ENCODE measurements at places on chromosomes 3 and 15.

GRCh38 chr3:196198771-196199753, 12.1 kb downstream of the ZDHHC19 start:
- peak; percentile 91 for DNase-seq

DNA sequence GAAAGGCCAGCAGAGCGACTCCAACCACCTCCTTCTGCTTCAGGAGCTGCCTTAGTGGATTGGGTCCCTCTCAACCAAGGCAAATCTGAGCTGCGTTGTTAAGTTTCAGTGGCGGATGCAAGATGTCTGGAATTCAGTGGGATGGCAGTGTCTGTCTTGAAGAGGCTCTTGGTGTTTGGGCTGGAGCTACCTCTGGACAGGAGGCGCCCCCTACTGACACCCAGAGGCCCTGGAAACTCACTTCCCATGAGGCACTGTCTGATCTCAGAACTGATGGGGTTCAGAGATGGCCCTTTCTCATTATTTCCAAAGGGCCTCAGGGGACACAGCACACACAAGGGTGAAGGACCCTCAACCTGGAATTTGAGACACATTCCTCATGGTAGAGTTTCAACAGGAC, 6.0 kb upstream of the SLC28A1 start:
- DNase-seq: peak; percentile 39

DNA sequence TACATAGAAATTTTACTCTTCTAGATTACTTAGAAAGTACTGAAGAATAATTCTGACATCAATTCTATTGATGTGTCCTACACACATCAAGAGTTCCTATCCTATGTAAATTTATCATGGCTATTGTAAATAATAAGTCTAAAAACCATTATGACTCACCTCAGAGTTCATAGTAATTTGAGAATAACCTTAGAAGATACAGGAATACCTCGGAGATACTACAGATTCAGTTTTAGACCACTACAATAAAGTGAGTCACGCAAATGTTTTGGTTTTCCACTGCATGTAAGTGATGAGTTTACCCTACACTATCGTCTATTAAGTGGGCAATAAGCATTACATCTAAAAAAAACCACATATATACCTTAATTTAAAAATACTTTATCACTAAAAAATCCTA, 74.8 kb downstream of the NR1I2 start:
- DNase-seq: no peak

- no peak for DNase-seq
These were observed 72.0 kb downstream of the RAD18 start for GRCh38 chr3:8891303-8891702.

DNA sequence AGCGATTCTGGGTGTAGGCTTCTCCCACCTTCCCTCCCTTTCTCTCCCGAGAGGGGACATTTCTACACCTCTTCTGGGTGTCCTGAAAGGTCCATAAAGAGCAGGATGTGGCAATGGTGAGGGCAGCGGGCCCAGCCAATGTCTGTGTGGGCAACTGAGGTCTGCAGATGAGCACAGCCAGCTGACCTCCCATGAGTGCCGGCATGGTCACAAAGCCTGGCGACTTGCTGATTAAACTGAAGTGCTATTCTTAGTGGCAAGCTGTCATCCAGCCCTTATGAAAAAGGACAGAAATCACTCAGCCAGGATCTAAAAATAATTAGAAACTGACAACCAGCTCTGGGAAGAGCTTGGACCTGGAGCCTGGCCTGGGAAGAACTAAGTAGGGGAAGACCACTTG, 124.3 kb upstream of the RGMA start:
- no peak for DNase-seq

DNA sequence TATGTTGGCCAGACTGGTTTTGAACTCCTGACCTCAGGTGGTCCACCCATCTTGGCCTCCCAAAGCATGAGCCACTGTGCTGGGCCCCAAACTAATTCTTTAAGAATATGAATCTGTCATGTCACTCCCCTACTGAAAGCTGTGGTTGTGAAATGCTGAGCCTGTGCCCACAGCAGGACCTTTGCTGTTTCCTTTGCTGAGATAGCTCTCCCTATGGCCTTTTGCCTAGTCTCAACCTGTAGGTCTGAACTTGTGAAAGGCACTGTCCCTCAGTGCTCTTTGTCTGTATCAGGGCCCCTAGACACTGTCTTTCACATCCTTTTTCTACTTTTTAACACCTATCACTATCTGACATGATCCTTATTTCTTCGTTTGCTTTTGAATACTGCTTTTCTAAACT, 62.7 kb upstream of the CCR4 start:
- DNase-seq: no peak

DNA sequence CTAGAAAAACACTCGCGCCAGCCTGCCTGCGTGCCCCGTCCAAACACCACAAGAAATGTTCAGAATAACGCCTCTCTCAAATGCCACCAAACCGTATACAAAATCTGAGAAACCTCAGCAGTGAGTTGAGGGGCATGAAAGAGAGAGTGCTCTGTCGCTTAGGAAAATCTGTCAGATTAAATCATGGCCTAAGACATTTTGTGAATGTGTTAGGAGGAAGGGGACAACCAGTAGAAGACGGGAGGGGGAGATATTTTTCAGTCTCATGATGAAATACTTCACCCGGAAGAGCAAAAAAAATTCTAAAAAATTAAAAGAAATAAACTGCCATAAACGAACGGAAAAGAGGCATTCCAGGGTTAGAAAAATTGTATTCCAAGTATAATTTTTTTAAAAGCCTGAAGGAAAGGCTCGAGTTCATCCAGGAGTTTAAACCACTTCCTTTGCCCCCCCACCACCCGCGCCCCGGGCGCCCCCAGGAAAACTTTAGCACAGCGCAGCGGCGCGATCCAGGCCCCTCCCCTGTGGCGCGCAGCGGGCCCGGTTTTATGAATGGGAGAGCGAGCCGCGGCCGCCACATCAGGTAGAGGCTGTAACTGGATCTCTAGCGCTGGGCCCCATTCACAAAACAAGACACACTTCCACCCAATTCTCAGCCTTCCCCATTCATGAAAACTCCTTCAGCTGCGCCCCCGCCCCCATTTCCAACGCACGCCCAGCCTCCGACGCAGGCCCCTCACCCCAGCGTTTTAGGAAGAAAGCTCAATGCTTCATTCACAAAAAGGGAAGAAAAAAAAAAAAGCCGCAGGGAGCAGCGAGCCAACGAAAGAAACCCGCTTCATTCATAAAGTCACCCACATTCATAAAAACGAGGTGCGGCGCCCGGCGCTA, 1.4 kb downstream of the ETV5 start:
- peak; percentile 72 for DNase-seq

DNA sequence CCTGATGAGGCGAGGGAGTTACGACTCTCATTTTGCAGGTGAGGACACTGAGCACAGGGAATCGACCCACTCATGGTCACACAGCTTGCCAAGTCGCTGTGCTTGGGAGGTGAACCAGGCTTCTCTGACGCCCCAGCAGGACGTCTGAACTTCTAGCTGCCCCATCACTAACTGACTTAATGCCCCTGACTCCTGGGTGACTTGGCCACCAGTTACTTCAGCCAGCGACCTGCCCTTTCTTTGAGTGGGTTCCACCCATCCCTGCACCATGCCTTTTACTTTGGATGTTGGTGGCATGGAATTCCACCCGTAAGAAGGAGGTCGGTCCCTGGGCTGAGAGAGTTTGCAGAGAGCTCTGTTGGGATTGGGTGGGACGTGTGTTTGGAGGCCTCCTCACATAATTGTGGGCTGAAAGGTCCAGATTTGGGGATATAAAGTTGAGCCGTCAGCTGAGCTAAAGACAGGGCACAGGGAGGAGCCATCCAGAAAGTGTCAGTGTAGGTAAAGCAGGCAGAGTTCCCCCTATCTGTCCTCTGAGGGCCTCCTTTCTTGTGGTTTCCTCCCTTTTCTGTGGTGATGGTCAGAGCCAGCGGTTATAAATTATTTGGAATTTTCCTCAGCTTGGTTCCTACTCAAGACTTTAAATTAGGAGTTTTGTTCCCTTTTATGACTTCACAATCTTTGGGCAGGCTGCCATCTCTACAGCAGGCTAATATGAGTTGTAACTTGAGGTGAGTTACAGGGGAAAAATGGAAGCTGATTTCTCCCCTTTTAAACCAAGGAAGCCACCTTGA, 55.0 kb downstream of the FLNB start:
- DNase-seq: no peak

DNA sequence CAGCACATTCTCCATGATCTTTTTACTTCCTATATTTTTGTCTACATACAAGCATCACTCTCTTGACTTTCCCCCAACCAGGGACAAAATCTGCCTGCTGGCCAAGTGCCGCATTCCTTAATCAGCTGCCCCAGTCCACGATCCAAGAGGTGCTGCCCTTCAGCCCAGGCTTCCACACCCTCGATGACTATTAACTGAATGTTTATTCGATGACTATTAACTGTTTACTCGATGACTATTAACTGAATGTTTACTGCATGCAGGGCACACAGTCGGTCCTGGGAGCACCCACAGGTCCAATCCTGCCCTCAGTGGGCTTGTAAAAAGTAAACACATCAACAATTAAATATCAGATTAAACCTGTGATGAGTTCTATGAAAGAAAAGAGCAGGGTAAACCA, 256.9 kb downstream of the ARRDC4 start:
- no peak for DNase-seq

- DNase-seq: peak; percentile 70
These were observed 81.6 kb downstream of the LRRC49 start for GRCh38 chr15:70974004-70974832.

DNA sequence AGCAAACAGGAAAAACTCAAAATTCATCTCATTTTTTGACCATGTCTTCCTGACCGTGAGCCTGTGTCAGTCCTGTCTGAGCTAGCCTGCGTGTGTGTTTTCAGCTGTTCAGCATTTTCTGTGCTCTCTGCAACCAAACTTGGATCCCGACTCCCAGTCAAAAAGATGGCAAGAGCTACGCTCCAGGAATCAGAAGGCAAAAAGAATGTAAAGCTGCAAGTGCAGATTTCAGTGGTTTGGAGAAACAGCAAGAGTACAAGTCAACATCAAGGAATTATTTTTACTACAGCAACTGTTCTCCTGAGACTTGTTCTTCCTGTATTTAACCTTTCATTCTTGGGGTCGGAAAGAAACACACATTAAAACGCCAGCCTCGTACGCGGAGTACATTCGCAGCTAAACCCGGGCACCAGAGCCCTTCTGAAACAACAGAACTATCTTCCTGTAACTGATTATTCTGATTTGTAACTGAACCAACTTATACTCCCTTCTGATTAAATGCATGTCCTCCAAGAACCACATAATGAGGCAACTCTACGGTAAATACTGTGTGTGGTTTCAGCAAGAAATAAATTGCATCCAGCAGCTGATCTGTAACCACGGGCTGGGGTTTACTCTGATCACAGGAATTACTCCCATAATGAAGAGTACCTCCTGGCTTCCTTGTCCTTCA, 107.4 kb downstream of the LRIG1 start:
- DNase-seq: no peak

DNA sequence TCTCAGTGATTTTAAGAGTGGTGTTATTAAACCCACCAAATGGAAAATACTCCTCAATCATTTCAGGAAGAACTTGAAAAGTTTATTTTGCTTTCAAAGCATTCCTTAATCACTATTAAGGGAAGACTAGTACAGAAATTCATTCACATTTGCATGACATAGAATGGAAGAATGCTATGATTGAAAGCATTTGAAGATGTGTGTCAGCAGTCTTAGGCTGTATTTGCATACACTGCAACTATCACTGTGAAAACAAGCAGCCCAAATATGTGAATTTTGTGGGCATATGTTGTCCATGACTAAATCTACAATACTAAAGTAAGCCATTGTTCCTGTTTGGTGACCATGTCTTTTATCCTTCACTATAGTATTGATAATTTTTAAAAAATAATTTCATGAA, 95.8 kb downstream of the CNTN3 start:
- no peak for DNase-seq

GRCh38 chr3:64741341-64741740, 53.5 kb upstream of the ADAMTS9 start:
- no peak for DNase-seq

- no peak for DNase-seq
These were observed 45.2 kb upstream of the FILIP1L start for GRCh38 chr3:100159331-100160153.

- DNase-seq: no peak
These were observed 16.1 kb upstream of the GCSAM start for GRCh38 chr3:112149136-112149535.

- DNase-seq: no peak
These were observed 357.4 kb downstream of the RSL24D1 start for GRCh38 chr15:54839379-54839778.

GRCh38 chr3:62529230-62529629, 155.9 kb upstream of the FEZF2 start:
- peak; percentile 1 for DNase-seq

GRCh38 chr3:37511463-37511920, 337.1 kb upstream of the LRRFIP2 start:
- DNase-seq: no peak

GRCh38 chr3:187822402-187822801, 77.1 kb upstream of the BCL6 start:
- no peak for DNase-seq

GRCh38 chr3:550471-550870, 353.9 kb downstream of the CHL1 start:
- no peak for DNase-seq

DNA sequence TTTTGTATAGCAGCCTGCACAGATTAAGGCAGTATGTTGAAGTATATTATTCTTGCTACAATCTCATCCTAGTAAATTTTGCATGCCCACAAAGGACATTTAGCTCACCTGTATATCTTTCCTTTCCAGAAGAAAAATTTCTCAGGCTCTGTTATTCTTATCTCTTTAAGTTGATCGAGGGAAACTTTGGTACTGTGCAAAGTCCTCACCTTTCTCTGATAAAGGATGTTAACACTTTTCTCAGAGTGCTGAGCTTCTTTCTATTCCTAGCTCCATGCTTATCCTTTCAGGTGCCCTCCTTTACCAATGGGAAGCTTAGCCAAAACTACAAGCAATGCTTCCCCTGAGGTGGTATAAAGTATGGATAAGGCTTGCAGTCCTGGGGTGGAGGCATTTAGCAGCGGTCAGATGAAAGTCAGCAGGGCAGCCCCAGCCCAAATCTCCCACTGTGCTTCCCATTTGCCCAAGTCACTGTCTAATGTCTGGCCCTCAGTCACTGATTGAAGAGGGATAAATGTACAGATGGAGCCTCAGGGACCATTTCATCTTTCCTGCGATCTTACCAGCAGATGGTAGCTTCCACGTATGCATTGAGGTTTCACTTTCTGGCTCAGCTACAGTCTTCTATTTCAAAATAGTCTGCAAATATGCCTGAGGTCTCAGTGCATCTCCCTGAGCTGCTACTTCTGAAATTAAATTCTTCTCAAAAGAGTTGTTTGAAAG, 127.8 kb upstream of the P2RY1 start:
- DNase-seq: no peak

DNA sequence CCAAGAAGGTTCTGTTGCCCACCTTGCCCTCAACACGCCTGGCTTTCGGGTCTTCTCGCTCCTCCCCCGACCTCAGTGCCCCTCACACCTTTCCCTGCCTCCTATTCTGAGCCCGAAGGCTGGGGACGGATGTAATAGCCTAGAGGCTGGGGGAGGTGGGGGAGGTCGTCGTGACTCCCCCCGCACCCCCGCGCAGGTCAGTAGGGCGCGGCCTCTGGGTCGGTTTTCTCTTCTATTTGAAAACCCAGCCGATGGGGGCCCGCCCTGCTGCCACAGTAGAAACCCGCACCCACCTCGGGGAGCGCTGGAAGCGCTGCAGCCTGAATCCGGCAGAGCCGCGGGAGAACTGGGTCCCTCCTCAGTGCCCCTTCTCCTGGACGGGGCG, 1.0 kb upstream of the RBPMS2 start:
- no peak for DNase-seq
